ENCODE measurements at places on chromosomes 4 and X.

DNA sequence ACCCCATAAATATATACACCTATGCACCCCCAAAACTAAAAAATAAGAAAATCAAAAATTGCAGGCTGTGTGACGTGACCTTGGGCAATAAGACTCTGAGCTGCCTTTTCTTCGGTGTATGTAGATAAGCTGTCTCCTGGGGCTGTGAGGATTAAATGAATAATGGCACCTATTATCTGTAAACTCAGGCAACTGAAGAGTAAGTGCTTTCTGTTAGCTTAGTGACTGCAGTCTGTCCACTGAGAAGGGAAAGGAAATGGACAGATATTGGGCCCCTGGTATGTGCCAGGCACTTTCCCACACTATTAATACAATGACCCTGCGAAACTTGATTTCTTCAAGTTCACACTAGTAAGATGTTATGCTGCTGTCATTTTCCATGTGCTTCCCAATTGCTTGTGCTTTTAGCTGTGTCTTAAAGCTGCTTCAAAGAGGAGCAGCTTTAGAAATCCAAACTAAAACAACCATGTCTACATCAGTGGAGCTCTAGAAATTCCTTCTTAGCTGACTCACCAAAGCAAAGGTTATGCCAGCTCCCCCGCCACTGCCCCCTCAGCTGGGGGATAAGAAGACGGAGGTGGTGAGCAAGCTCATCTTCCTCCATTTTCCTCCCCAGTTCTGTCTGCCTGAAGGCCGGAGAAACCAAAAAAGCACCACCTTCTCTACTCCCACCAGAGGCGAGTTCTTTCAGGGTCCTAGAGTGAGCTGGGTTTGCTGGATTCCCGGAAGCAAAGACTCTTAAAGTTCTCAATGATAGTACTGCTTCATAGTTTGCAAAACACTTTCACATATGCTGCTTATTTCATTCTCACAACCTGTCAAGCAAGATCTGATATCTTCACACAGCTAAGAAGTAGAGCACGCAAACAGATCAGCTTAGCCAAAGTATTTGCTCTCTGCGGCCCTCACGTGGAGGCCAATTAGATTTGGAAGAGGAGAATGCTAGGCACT, 8.8 kb upstream of the DGAT2L6 start:
- DNase-seq, result no peak

- DNase-seq, result no peak
Measured at GRCh38 chr4:64559571-64559970, 150.3 kb upstream of the TECRL start.

- no peak for DNase-seq
Measured at GRCh38 chrX:5324546-5324945, 904.1 kb downstream of the NLGN4X start.

DNA sequence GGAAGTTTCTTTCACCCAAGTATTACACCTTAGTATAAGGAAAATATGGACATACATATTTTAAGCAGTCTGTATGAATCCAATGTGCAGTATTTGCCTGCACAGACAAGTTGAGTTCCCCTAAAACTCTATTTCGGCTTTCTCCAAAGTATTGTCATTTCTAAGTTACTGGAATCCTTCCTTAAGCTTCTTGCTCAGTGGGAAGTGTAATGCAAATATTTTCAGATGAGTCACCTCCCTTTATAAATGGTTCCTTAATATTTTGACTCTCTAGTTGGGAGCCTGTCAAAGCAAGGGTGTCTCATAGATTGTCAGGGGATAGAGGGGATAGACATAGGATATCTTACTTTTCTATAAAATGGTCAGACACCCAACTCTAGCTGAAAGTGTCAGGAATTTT, 178.6 kb downstream of the NAA11 start:
- DNase-seq, result no peak

GRCh38 chr4:54695788-54696187, 38.0 kb downstream of the KIT start:
- DNase-seq, result no peak

DNA sequence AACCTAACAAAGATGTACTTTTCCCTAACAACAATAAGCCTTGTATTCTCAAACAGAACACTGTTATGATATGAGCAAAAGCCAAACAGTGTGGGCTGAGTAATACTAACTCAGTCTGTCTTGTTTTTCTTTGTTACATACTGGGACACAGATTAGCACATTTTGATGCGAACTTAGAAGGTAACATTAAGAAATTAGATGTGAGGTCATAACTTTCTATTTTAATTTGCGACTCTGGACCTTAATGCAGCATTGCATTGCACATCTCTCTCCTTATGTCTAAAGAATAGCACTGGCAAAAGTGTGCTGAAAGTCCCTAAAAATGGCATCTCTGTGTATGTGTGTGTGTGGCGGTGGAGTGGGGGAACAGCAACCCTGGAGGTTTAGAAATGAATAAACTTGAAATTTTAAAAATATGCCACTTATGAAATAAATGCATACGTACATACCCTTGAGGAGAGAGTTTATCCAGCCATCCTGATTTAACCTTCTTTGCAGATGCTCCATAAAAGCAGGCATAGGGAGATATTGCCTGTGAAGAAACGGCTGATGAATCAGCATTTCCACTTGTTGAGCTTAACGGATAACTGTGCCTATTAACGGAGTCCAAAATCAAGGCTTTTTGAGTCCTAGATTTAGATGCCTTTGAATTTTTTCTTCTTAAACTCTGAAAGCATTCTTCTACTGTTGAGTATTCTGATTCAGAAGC, 34.2 kb downstream of the ARAP2 start:
- no peak for DNase-seq

- no peak for DNase-seq
Measured at GRCh38 chrX:135421932-135422809, at the start of gene SMIM10L2A. Gene SMIM10L2A, plus strand, starts transcription at chrX:135421944. Its CDS starts 188 bp downstream, at chrX:135422132.

DNA sequence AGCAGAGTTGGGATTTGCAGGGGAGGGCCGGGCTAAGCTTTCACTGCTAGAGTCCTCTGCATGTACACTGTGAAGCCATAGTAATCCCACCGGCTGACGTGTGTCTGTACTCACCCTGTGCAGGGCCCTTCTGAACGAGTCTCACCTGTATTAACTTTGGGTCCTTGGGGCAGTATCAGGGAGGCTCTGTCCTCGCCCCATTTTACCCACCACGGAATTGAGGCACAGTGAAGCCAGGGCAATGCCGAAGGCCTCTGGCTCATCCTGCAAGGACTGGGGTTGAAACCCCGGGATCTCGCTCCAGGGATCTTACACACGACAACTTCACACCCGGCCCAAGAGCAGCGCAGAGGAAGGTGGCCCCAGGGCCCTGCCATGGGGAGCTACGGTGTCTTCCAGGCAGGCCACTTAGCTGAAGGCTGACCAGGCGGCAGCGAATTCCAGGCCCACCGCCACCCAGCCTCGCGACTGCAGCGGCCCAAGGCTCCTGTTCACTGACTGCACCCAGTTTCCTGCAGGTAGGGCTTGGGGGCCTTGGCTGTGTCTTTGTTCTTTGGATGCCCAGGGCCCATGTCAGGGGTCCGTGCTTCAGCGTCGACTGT, 75.5 kb upstream of the ADRA2C start:
- DNase-seq, result no peak

GRCh38 chrX:5771441-5771840, 457.2 kb downstream of the NLGN4X start:
- no peak for DNase-seq

DNA sequence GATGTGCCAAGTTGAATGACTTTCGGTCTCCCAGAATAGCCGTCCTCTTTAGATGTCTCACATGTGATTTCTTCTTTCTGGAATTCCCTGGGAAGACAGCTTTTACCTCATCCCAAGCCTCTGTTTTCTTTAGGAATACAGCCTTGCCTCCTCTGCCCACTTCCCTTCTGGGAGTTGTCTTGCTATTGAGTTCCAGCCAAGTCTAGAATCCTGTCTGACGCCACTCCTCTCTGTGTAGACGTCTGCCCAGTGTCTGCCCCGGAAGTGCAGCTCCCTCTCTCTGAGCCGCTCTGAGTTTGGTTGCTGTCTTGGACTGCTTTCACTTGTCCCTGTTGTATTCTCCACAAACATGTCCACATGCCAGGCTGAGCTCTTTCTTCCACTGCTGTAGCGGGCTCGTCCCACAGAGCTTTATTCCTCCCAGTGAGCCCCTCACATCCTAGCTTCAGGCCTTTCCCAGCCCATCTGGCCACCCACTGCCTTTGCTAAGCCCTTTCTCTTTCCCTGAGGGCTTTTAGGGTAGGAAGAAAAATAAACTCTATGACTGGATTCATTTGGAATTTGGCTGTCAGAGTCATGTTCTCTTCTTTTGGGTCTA, 9.0 kb upstream of the IGFBP7 start:
- DNase-seq, result no peak

DNA sequence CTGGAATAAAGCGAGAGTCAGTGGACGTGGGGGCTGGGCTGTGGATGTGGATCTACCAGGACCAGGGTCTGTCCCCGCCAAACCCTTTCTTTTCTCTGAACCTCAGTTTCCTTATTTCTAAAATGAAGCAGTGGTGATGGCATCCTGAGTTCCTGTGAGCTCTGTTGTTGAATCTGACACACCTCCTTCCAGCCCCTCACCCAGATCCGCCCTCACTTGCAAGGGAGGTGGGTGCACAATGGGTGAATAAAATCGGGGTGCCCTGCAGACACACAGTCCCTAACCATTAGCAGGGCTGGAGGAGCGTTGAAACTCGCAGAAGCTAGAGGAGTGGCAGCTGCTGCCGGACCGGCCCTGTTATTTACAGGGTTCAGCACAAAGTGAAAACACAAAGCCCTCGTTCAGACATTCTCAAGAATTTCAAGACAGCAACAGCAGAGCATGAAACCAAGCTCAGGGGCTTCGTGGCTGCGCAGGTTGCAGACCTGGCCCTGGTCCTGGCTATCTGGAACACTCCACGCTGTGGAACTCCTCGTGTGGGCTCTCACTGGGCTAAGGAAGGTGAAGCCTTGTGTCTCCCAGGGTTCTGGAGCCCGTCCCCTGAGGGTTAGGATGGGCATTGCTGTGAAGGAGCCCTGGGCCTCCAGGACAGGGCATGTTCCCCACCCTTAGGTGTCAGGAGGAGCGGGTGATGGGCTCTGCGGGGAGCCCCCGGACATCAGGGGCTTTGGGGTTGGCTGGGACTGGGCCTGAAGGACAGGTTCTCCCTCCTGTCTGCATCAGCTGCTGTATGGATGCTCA, 42.9 kb downstream of the PSAPL1 start:
- peak; percentile 13 for DNase-seq

GRCh38 chr4:95217197-95217596, 331.6 kb downstream of the UNC5C start:
- no peak for DNase-seq

DNA sequence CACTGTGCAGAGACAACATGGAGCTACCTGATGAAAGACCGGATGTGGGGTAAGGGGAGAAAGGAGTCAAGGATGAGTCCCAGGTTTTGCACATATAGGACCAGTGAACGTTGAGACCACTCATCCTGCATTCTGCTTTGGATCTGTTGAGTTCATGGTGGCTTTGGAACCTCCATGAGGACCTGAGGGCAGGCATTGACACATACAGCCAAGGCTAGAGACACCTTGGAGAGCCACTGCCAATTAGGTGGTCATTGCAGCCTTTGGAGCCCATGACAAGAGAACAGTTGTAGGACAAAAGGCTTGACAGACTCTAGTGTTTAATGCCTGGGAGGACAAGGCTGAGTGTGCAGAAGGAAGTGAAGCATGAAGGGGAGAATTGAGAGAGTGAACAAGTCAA, 87.9 kb downstream of the STK32B start:
- DNase-seq, result no peak

GRCh38 chr4:180028682-180029081, 2214.5 kb upstream of the TENM3 start:
- DNase-seq, result no peak

DNA sequence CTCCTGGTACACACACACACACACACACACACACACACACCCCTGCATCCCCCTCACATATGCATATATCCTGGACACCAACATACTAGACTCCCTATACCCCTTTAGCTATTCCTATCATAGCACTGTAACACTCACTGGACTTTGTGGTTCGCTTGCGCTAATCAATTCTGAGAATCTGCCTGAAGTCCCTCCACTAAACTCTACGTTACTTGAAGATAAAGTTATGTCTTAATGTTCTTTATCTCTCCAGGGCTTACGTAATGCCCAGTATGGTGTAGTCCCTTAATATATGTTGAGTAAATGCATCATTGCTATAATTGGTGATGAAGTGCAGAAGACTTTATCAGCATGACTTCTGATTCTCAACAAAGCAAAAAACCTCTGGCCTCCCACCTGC, 32.3 kb downstream of the PTCHD1 start:
- no peak for DNase-seq

DNA sequence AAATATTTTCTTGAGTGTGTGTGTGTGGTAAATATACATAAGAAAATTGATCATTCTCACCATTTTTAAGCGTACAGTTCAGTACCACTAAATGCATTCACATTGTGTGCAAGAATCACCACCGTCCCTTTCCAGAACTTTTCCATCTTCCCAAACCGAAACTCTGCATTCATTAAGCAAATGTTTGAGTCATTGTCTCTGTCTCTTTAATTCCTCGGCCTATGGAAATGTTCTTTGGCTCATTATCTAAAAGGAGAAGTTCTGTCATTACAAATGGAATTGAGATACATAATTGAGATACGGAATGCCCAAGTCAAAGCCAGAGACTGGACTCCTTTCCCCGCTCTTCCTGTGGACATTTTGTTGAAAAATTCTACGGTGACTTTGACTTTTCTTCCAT, 168.9 kb downstream of the DCLK2 start:
- no peak for DNase-seq

DNA sequence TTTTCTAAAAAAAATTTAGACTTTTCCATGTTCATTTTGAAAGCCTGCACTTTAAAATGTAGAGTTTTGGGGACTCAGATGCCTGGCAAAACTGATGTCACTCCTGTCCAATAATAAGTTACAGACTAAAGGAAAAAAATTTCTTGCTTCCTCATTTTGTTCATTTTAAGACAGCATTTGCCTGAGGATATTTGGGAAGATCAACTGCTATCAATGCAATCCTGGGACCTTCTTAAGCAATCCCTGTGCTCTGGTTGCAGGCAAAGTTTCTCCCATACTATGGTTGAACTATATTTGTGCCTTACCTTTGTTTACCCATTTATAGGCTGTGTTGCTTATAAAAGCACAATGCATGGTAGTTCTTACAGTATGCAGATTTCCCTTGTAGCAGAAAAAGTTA, 280.4 kb downstream of the CFAP47 start:
- DNase-seq, result no peak

- DNase-seq, result no peak
Measured at GRCh38 chr4:101807351-101807750, 16.8 kb downstream of the BANK1 start.

GRCh38 chr4:151675411-151675971, 85.3 kb downstream of the GATB start:
- DNase-seq, result no peak

DNA sequence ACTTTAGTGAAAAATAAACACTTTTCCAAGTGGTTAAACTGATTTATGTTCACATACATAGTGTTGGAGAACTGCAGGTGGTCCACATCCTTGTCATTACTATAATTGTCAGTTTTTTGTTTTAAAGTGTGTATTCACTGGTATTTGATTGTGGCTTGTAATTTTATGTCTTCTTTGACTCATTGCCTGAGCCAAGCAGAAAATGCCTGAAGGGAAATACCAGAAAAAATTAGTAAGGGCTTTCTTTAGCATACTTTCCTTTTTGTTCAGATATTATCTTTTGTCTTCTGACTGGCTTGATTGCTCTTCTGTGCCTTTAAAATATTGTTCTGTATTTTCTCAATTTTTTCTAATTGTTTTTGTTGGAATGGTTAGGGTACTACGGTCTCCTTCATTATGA, 981.3 kb downstream of the C4orf33 start:
- DNase-seq, result no peak

- DNase-seq, result no peak
Measured at GRCh38 chrX:148573119-148573518, 72.7 kb downstream of the AFF2 start.

All from stimulated activated CD4-positive, alpha-beta T cell treated with anti-CD3 and anti-CD28 coated beads, Interleukin-2, amount 100 ng/mL, for 24 hours (primary cell).